ENCODE measurements at places on chromosomes 6 and 20. TPM values are rescaled to one million over a fixed set of nuclear protein-coding genes. Genes with fewer than 3 reads are reported as not detected.

DNA sequence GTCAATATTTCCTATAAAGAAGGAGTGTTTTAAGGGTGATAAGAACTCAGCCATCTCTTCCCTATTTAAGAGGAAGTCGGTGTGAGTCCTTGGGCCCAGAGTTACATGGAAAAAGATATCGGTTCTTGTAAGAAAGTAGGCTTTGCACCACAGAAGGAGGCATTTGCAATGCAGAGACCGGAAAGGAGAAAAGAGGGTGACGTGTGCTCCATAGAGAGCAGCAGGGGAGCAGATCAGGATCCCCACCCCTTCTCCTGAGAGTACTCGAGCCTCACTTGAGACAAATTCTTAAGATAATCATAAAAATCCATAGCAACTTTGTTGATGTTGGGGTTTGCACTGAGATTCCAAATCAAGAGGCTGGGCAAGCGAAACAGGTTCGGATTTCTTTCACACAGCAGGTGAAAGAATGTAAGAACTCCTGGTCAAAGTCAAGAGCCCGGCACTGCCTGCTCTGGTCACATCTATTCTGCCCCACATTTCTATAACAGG lies 27.8 kb downstream of the FOXA2 start:
- no peak for DNase-seq

- DNase-seq: no peak
Observed at GRCh38 chr6:6569811-6570164, 18.7 kb upstream of the LY86 start.

GRCh38 chr20:13452470-13453124 lies 186.1 kb downstream of the TASP1 start:
- no peak for DNase-seq

Gene FAXC
- 6.4 TPM for polyA plus RNA-seq

GRCh38 chr6:42295181-42295580 lies 77.5 kb upstream of the MRPS10 start:
- no peak for DNase-seq

All from left renal pelvis (tissue), 4 donors.